ENCODE measurements at places on chromosomes 2 and 18.

DNA sequence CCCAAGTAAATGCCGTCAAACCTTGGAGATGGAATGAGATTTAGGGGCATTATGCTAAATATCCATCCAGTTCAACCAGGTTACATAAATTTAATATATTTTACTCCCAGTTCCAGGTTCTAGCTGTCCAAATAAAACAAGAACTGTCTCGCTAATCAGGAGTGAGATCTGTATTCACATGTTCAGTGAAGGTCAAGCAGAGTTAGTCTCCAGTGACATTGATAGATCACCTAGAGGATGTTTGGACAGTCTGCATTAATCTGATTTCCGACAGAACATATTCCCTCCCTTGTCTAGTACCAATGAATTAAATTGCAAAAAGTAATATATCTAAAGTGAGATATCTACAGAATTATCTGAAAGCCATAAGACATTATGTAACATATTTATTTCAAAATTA, 979.4 kb upstream of the CNTNAP5 start:
- no peak for DNase-seq

GRCh38 chr2:138447889-138448570, 53.5 kb upstream of the SPOPL start:
- no peak for DNase-seq

DNA sequence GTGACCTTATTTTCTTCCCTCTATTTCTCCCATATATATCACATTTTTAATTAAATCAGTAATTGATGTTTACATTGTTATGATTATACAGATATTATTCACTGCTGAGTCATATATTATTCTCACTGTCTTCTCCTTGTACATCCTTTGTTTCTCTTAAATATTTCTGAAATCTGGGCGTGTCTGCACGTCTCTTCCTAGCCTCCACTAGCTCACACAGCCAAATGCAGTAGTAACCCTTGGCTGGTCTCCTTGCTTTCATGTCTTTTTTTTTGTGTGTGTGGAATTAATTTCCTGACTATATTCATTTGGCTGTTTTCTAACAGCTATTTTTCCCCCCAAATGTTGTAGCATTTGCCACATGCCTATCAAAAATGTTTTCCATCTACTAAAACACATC, 15.8 kb downstream of the CCNYL1 start:
- no peak for DNase-seq

GRCh38 chr2:24077879-24078278, 1.8 kb upstream of the SF3B6 start:
- DNase-seq = no peak

GRCh38 chr18:24669015-24669414, 208.6 kb downstream of the HRH4 start:
- no peak for DNase-seq

GRCh38 chr2:45951025-45951727, 299.7 kb downstream of the PRKCE start:
- no peak for DNase-seq

DNA sequence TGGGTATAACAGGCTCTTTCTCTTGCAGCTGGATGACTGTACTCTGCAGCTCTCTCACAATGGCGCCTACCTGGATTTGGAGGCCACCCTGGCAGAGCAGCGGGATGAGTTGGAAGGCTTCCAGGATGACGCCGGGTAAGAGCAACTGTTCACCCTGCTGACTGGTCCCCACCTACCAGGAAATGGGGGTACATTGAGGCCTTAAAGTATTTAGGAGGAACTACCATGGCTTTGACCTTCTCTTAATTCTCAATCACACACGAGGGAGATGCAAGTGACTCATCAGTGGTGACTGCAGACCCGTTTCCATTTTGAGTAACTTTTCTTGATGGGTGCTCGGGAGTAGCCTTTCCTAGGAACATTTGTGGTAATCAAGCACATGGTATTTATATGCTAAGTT, 58.0 kb downstream of the FHOD3 start:
- no peak for DNase-seq

GRCh38 chr2:159186462-159186861, 100.0 kb downstream of the WDSUB1 start:
- DNase-seq = no peak

GRCh38 chr2:45153121-45153520, 143.9 kb upstream of the SIX2 start:
- DNase-seq = no peak

DNA sequence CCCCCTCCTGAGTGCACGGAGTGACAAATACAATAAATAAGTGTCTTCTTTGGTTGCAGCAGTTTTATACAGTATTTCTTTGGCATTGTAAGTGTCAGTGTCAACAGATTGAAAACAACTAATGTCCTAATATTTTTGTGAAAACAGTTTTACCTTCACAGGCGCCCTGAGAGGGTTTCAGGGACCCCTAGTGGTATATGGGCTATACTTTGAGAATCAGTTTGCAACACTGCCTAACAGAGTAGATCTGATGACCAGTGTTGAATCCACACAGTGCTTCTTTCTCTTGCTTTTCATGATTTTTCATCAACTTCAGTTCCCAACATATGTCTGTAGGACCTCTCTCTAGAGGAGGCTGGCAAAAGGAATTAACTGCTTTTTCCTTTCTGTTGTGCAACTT, 162.2 kb downstream of the PRPF40A start:
- no peak for DNase-seq

- DNase-seq = no peak
Measured at GRCh38 chr18:28086670-28087552, 90.0 kb downstream of the CDH2 start.

DNA sequence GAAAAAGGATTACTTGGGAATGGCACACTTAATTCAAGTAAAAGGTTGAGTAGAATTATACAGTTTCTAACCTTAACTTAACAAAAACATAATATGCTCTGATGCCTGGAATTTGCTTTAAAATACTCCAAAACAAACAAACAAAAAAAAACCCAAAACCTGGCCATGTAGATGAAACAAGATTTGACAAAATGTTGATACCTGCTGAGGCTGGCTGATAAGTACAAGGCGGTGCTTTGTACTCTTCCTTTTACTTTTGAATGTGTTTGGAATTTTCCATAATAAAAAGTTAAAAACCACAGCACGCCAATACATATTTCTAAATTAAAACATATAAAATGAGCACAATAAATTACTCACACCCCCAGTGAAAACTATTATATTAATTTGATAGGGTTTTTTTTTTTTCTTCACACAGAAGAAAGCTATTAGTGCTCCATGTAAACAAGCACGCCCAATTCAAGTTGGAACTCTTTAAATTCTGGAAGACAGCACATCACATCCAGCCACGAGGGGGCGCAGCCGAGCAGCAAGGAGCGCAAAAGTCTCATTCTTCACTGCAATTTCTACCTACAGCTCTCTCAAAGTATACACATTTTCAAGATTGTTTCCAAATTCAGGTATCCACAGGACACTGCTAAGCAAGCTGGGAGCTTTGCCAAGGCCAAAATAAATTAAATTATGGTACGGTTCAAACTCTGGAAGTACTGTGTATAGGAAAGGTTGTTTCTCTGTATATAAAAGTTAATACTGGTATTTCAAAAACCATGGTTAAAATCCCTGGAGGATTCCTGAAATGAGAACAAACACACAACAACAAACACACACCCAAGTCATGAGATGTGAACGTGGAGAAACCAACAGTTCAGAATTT, 7.5 kb downstream of the SERTAD2 start:
- DNase-seq = peak; percentile 48

GRCh38 chr2:27573452-27573851, 9.4 kb upstream of the ZNF512 start:
- no peak for DNase-seq

DNA sequence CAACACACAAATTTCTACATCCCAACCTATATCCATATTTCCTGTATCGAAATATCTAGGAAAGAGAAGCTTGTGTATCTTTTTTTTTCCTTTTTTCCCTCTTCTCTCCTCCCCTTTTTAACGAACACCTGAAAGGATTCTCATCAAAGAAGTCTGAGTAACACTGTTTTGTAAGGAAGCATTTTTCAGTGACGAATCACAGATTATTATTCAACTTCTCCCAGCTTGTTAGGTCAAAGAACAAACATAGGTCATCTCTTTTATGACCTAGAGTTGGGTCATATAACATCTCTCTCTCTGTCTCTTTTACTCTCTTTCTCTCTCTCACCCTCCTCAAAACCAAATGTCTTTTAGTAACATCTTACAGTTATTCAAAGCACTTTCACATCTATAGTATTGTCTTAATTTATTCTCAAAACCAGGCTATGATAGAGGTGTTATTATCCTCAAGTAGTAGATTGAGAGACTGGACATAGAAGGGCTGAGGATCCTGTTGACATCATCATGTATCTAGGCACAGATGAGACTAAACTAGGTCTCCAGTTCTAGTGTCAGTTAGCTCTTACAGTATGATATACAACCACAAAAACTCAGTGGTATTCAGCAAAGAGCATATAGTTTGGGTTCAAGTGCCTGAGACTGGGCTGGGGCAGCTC, 80.1 kb upstream of the SPOPL start:
- no peak for DNase-seq

DNA sequence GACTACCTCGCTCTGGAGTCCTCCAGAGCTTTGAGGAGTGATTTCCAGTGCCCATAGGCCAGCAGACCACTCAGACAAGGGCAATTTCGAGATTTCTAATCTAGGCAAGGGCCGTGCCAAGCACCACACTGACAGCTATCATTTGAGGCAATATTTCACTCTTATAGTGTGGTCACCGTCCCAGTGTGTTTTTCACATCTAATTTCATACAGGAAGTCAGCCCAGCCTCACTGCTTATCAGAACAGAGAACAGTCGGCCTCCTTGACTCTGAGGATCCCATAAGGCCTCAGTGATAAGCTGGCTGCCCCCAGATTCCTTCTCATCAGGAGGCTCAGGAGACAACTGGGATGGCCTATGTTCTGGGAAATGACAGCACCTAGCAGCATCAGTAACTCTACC, 581 bp downstream of the CAPN14 start:
- DNase-seq = no peak

DNA sequence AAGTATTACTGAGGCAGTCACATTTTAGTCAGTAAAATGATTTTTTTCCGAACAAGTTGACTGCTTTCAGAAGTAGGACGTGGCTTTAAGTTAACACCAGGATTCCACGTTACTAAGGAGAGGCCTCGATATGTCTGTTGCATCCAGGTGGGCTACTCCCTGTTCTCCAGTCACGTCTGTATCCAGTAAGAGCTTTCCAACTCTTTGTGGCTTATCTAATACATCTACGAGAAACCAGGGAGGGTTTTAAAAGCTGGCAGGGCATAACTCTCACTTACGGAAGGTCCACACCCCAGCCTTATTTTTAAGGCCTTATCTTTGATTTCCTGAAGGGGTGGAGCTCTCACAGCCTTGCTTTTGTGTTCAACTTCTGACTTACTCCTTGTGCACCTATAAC, 99.2 kb downstream of the SLC8A1 start:
- no peak for DNase-seq

GRCh38 chr2:164913011-164913410, 42.3 kb downstream of the SLC38A11 start:
- DNase-seq = no peak

DNA sequence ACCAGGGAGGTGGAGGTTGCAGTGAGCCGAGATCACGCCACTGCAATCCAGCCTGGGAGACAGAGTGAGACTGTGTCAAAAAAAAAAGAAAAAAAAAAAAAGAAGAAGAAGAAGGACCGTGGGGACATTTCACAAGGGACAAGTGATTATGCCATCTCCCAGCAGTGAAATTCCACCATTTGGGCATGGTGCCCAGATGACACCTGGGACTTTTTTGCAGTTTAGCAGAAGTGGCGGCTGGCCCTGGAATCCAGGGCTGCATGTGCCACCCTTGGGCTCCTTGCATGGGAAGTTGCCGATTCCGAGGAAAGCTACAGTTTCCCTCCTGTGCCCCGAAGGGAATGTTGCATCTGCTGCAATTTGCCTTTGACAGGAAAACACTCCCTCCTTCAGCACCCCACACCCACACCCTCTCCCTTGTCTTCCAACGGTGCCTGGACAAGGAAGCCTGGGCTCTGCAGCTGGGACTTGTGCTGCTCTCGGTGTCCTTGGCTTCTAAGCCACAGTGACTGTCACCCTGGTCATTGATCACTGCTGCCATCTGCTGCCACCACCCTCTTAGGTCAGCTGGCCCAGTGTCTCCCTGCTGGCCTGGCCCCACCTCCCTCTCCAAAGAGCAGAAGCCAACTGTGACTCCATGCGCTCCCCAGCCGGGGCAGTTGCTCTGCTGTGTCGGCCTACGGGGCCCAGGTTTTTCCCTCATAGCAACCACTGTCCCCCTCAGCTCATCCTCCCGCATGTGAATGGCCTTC, 56.4 kb upstream of the LRRC30 start:
- DNase-seq = no peak

GRCh38 chr2:50491541-50492476, 540.1 kb downstream of the NRXN1 start:
- DNase-seq = no peak

DNA sequence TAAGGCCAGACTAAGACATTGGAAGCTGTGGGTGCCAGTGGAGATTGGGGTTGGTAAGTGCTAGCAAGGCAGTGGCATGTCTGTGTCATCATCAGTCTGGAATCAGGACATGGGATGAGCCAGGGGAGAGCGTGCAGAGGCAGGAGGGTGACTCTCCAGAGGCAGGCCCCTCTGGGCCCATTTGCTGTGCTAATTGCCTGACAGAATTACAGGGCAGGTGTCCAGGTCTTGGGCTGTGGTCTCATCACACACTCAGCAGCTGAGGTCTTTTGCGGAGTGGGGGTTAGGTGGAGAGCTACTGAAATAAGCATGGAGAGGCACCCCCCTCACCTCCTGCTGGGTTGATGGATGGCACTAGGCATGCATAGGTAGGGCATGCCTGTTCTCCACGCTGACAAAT, 57.4 kb downstream of the CELF4 start:
- no peak for DNase-seq

DNA sequence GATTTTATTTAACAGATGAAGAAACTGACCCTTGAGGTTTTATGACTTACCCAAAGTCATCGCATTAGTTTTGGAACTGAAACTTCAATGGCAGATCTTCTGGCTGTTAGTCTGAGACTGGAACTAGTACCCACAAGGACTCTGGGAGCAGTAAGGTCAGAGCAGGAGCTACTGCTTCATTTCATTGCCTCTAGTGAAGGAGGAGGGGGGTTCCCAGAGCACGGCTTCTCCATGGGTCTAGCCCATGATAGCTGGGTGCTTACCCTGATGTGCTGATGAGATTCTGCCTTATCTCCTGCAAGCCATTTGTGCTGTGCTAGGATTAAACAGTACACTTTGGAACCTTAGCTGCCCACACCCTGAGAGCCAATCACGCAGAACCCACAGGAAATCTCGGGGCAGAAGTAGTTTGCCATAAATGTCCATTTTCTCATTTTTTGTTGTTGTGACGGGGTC, 5.4 kb upstream of the RNASEH1 start:
- no peak for DNase-seq

- no peak for DNase-seq
Measured at GRCh38 chr2:157749684-157750083, 121.0 kb upstream of the ACVR1C start.

DNA sequence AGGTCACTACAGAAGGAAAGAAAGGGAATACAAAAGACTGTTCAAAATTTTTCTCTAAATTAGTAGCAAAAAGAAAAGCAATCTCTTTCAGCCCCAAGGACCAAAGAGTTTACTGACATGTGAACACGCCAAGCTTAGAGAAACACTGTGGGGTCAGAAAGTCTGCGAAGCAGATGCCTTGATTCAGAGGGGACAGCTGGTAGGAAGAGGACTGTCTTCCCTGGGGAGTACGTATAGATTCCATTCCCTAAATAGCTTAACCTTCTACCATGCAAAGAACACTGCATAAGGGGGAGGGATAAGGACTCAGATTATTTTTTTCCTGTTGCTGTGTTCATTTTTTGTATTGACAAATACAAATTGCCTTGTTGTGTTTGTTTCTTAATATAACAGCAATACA, 96.1 kb downstream of the IRS1 start:
- DNase-seq = no peak

- DNase-seq = no peak
Measured at GRCh38 chr2:84832772-84833461, 48.0 kb downstream of the TRABD2A start.

Data from GF-D8 (cell line).